ENCODE measurements at places on chromosomes 5 and 9.

- DNase-seq, result peak; percentile 94
Observed at GRCh38 chr5:131634996-131635683, at the start of gene RAPGEF6. RAPGEF6 (minus strand) TSS chr5:131635229; CDS start chr5:131635030, 199 bp downstream.

GRCh38 chr5:33628796-33629195, 188.0 kb downstream of the TARS1 start:
- DNase-seq, result no peak

- peak; percentile 78 for DNase-seq
Observed at GRCh38 chr5:76811214-76811613, 7.6 kb upstream of the F2RL1 start.

DNA sequence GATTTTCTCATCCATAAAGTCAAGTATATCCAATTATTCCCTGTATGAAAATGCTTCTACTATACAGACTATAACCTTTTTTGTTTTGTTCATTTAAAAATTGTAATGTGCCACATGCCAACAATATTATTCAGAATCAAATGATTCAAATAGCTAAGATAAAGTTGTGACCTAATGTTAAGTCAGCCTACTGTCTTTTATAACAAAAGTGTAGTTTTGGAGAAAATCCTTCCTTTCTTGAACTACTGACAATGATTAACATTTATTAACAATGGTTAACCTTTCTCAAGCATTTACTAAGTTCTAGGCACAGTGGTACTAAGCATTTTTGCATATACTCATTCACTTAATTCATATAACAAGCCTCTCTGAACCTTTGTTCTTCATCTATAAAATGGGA, 25.0 kb downstream of the CSF2 start:
- no peak for DNase-seq

DNA sequence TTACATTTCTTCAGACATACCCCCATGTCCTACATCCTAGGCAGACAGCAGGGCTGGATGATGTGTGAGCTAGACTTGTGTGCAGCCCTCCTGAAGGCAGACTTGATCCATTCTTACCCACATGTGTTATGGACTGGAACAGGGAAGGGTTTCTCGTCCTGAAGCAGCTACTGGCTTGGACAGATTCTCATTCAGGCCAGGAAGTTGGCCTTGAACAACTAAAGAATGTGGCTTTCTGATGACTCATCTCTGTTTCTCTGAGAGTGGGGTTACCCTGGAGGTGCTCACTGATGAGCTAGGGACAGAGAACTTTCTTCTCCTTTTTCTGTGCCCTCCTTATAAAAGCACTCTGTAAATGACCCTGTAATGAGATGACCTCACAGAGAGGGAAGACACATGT, 246.5 kb downstream of the PCSK5 start:
- DNase-seq, result peak; percentile 49

- no peak for DNase-seq
Observed at GRCh38 chr5:72847439-72847838, 31.0 kb downstream of the TNPO1 start.

Measured in urothelium cell line (cell line).